ENCODE measurements at places on chromosomes 7 and 10.

GRCh38 chr10:5679606-5680005 is 5.0 kb upstream of the TASOR2 start:
- no peak for DNase-seq

- no peak for DNase-seq
These were observed 733.1 kb downstream of the TYW1 start for GRCh38 chr7:67729771-67730170.

- DNase-seq = peak; percentile 53
These were observed 102.9 kb upstream of the FAM20C start for GRCh38 chr7:89232-90019.

GRCh38 chr10:11846542-11846941 is 23.4 kb downstream of the PROSER2 start:
- DNase-seq = no peak
